Nucleus accumbens (tissue), 56 donors: ENCODE measurements at places on chromosomes 4 and X.

GRCh38 chr4:189507060-189507459, 433.6 kb upstream of the FRG1 start:
- DNase-seq = no peak

DNA sequence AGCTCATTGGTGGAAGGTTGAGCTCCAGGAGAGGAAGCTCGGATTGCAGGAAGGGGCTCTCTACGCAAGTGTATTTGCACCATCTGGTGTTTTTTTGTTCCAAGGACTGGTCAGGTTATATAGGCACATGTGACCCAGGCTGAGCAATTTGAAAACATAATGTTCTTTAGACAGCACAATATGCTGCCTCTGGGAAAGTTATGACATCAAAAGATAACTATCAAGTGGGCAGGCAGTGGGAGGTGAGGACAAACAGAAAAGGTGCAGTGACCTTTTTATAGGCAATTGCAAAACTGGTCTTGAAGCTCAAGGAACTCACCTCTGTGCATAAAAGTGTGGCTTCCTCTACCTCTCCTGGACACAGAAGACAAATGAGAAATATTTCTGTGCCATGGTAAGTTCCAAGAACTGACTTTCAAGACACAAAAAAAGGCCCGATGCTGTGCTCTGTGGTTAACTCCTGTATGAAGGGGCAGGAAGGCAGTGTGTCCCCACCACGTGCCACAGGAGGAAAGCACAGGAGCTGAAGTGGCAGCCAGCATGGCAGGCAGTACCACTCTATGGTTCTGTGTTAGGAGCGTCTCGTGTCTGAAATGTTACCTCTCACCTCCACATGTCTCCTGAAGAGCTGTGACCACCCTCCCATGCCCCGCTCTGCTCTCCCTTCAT, 128.6 kb downstream of the SHROOM3 start:
- no peak for DNase-seq

- no peak for DNase-seq
Measured at GRCh38 chr4:106629268-106629625, 260.7 kb upstream of the GIMD1 start.

- no peak for DNase-seq
Measured at GRCh38 chr4:55382488-55383003, 13.2 kb upstream of the TMEM165 start.

- no peak for DNase-seq
Measured at GRCh38 chr4:176358083-176358469, 38.3 kb downstream of the SPCS3 start.

DNA sequence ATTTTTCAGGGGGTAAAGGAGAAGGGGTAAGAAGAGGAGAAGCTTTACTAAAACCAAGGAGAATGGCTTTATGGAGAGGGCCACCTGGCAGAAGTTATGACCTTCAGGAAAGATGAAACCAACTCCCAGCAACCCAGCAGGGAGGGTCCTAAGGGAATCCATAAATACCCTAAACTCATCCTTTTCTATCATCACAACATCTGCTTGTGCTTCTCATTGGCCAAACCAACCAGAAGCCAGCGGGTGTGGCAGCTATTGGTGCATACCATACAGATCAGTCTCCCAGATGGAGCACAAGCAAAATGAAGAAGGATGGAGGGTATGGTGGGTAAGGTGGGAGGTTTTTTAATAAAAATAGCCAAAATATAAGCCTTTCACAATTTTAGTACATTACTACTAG, 58.5 kb upstream of the ARSJ start:
- DNase-seq = no peak

DNA sequence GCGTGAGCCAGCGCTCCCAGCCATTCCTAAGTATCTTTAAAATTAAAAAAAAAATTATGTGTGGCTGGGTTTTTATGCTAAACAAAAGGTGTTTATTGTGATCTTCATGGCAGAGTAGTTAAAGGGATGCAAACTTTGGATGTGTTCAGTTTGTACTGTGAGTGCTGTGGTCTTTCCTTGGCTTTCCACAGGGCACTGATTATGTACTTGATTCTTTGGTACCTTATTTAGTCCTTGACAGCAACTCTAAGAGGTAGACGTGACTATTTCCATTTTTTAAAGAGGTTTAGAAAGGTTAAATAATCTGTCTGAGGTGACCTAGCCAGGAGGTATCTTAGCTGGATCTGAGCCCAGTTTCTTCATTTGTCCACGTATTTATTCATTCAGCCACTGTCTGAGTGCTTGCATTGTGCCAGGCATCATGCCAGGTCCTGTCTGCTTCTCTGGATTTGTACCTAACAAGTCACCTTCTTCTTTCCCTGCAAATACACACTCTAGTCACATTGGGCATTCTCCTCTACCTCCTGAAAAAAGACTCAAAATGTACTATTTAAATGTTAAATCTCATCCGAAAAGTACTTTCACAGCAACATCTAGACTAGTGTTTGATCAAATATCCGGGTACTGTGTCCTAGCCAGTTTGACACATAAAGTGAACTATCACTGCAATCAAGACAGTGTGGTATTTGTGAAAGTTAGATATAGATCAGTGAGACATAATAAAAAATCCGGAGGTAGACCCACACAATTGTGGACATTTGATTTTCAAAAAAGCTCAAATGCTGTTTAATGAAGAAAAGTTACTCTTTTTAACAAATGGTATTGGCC, 31.5 kb downstream of the WWC2 start:
- DNase-seq = no peak

- DNase-seq = no peak
Measured at GRCh38 chrX:148271263-148271662, 229.2 kb upstream of the AFF2 start.
